ENCODE measurements at places on chromosomes 3 and 15.

- DNase-seq: peak; percentile 97
These were observed at the start of gene CAPN7 for GRCh38 chr3:15205934-15206661. TSS of gene CAPN7 (plus strand) at chr3:15206246. CDS start at chr3:15206496, 250 bp downstream.

- DNase-seq: no peak
These were observed 2.7 kb downstream of the MGLL start for GRCh38 chr3:127819656-127820055.

DNA sequence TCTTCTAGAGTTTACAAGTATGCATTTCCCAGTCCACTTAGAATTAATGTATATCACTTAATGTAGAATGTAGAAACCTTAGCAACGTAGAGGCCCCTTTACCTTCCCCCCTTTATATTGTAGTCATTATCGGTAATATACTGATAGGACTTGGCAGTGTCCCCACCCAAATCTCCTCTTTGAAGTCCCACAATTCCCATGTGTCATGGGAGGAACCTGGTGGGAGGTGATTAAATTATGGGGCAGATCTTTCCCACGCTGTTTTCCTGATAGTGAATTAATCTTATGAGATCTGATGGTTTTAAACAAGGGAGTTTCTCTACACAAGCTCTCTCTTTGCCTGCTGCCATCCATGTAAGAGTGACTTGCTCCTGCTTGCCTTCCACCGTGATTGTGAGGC is 31.0 kb downstream of the ARL8B start:
- DNase-seq: no peak

DNA sequence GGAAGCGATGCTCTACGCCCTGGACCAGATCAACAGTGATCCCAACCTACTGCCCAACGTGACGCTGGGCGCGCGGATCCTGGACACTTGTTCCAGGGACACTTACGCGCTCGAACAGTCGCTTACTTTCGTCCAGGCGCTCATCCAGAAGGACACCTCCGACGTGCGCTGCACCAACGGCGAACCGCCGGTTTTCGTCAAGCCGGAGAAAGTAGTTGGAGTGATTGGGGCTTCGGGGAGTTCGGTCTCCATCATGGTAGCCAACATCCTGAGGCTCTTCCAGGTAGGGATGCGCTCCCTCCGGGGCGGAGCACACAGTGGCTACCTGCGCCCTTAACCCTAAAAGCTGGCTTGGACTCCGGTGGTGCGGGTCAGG is 698 bp downstream of the GRM7 start:
- DNase-seq: no peak

GRCh38 chr3:113743006-113743630 is 2.9 kb downstream of the NAA50 start:
- DNase-seq: no peak

- no peak for DNase-seq
These were observed 244.7 kb upstream of the ONECUT1 start for GRCh38 chr15:53034767-53035245.

GRCh38 chr3:97885931-97886824 is 64.4 kb downstream of the CRYBG3 start:
- DNase-seq: no peak

DNA sequence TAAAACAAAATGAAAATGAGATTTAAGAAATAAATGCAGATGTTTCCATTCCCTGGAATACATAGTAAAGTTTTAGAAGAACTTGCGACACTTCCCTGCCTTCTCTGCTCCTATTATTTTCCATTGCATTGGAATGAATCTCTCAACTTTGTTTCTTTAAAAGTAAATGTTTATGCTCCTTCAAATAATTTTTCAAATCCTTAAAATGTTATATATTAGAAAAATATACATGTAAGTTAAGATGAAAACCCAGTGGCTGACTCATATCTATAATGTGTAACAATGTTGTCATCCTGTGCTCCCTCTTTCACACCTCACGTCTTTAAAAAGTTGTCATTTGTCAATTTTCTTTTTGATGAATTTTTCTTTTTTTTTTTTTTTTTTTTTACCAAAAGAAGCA is 3.6 kb downstream of the RBMS3 start:
- no peak for DNase-seq

- no peak for DNase-seq
These were observed 993.2 kb downstream of the NTRK3 start for GRCh38 chr15:87263296-87263695.

GRCh38 chr3:197490098-197491058 is 65.4 kb downstream of the BDH1 start:
- DNase-seq: no peak

GRCh38 chr3:81549388-81549787 is 212.1 kb downstream of the GBE1 start:
- no peak for DNase-seq

DNA sequence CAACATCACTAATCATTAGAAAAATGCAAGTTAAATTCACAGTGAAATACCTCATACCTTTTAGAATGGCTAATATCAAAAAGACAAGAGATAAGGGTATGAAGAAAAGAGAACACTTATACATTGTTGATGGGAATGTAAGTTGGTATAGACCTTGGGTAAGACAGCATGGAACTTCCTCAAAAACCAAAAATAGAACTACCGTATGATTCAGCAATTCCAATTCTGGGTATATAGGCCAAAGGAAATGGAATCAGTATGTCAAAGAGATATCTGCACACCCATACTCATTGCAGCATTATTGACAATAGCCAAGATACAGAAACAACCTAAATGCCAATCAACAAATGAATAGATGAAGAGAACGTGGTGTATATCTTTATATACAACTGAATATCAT is 166.8 kb upstream of the LRRN1 start:
- no peak for DNase-seq

DNA sequence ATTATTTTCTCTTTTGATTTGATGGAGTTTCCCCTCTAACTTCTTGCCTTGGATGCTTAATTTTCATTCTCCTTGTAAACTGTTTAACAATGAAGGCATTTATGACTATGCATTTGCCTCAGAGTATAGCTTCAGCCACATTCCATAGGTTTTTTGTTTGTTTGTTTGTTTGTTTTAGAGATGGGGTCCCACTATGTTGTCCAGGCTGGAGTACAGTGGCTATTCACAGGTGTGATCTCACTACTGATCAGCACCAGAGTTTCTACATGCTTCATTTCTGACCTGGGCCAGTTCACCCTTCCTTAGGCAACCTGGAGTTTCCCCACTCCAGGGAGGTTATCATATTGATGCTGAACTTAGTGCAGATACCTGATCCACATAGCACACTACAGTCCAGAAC is 4.1 kb downstream of the SECISBP2L start:
- DNase-seq: no peak

DNA sequence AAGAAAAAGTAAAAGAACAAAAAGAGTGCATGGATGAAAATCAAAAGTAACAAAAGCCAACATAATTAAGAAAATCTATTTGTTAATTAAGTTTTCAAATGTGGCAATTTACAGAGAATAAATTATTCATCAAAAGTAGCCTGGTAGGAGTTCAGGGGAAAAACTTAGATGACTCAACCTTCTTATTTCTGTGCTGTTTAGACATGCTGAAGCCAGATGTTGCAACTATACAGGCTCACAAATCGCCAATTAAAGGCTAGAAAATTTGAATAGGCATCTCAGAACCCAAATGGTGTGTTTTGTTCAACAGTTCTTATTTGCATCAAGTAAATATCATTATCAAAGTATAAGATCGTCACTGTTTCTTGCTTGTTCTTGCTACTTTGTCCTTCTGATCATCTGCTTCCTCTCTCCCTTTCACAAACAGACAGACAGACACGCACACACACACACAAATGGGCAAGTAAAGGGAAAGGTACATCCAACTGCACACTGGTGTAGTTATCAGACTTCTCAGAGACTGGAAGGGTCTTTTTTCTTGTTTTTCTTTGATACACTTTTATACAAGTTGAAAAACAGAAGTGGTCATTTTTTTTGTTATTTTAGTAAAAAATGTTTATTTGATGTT is 572.2 kb downstream of the MECOM start:
- no peak for DNase-seq

DNA sequence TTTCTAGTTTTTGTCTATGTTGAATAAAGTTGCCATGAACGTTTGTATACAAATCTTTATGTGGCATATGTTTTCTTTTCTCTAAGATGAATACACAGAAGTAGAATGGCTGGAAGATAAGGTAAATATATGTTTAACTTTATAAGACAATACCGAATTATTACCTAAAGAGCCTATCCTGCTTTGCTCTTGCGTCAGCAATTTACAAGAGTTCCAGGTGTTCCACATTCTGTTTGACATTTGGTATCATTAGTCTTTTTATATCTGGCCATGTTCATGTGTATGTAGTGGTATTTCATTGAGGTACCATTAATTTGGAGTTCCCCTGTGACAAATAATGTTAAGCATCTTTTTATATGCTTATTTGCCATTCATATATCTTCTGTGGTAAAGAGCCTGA is 74.1 kb upstream of the TRIM42 start:
- DNase-seq: no peak

DNA sequence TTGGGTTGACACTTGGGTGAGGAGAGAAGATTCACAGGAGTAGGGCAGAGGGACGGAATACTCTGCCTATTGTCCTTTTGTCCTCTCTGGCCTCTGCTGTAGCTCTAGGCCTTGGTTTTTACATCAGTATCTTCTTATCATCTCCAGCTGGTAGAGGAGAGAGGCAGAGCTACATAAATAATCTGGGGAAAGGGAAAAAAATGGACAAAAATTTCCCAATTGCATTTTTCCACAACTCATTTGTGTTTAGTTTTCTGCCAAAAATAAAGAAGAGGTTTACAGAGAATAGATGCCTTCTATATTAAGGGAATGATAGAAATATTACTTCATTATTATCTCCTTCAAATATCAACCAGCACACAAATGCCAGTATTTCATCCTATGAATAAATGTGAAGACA is 216.4 kb upstream of the P2RY1 start:
- DNase-seq: no peak

DNA sequence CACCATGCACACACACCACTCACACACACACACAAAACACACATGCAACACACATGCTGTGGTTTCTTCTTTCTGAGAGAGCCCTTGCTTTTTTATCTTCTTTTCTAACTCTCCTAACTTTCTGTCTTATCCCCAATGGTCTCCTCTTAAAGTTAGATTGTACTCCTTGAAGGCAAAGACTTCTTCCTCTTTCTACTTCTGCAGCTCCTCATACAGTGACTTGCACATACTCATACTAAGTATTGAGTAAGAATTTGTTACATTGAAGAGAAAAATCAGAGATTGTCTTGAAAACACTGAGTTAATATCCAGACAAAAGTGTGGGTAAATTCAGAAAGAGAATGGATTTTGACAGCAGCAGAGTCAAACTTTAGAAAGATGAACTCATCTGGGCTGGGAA is 64.4 kb downstream of the GTPBP8 start:
- no peak for DNase-seq

GRCh38 chr3:43674345-43675085 is 16.2 kb upstream of the ABHD5 start:
- no peak for DNase-seq

DNA sequence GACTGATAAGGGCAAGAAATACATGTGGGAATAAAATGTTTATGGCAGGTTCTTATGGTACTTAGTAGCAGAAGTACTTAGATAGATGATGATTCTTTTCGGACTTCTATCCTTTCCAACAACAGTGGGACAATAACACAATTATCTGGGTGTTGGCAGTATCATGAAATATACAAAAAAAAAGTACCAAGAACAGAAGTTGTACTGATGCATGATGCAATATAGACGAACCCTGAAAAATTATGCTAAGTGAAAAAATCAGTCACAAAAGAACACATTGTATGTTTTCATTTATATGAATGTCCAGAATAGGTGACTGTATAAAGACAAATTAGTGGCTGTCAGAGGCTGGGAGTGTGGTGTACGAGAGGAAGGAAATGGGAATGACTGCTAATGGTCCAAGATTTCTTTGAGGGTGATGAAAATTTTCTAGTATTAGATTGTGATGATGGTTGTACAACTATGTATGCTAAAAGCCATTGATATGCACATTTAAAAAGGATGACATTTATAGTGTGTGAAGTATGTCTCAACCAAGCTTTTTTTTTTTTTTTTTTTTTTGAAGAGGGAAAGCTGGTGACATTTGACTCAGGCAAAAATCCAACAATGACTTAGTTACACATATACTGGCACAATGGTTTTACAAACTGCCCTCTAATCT is 20.0 kb downstream of the PDE12 start:
- DNase-seq: no peak

- DNase-seq: no peak
These were observed 491.6 kb upstream of the TPRG1 start for GRCh38 chr3:188680189-188680588.

All from activated CD8-positive, alpha-beta memory T cell treated with anti-CD3 and anti-CD28 coated beads for 24 hours (primary cell).